CD14-positive monocyte (primary cell): ENCODE measurements at places on chromosomes 6 and 20. TPM values are rescaled to one million over a fixed set of nuclear protein-coding genes. Genes with fewer than 3 reads are reported as not detected.

Gene PDYN
- polyA plus RNA-seq, result not detected in 2 replicates

Gene PDE7B
- 0.37 TPM for polyA plus RNA-seq

Gene RAMACL
- 0.33 TPM for polyA plus RNA-seq

Gene RBBP9
- polyA plus RNA-seq, result 6.9 TPM

Gene CD2AP
- polyA plus RNA-seq, result 2.4 TPM

Gene ERVFRD-1
- polyA plus RNA-seq, result 0.05 TPM

Gene SPTLC3
- not detected for polyA plus RNA-seq

DNA sequence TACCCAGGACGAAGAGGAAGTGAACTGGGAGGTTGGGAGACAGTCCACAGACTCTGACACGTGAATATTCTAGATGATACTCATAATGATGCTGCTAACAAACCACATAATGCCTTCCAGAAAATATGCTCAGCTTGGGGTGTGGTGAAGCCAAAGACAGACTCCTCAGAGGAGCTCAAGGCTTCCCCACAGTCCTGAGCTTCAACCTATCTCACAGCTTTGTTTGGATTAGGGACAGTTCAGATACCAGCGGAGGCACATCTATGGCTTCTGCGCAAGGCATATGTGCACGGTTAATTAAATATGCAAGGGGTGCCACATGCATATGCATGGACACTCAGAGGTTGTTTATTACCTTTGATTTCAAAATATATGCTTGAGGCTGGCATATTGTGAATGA lies 30.7 kb upstream of the MYLIP start:
- no peak for DNase-seq

GRCh38 chr6:41306187-41306854 lies 19.8 kb upstream of the TREM1 start:
- peak; percentile 58 for DNase-seq

- peak; percentile 51 for DNase-seq
Measured at GRCh38 chr6:15522427-15522826, 140.4 kb downstream of the DTNBP1 start.

DNA sequence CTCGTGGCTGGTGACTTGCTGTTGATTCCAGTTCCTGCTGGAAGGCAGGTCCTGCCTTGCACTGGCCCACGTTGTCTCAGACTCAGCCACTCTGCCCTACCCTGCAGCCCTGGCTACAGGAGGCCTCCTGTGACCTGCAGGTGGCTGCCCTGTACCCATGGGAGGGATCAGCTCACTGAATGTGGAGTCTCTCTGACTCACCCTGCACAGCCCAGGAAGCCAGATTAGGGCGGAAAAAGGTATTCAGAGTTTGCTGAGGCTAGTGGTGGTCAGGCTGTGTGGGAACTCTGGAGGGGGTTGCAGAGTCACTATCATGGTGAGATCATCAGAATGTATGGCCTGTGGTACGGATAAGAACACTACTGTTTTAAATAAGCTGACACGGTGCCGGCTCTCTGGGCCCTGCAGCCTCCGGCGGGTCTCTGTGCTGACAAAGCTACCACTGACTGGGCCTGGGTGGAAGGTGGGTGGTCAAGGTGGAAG lies 24.7 kb upstream of the PYGB start:
- no peak for DNase-seq

DNA sequence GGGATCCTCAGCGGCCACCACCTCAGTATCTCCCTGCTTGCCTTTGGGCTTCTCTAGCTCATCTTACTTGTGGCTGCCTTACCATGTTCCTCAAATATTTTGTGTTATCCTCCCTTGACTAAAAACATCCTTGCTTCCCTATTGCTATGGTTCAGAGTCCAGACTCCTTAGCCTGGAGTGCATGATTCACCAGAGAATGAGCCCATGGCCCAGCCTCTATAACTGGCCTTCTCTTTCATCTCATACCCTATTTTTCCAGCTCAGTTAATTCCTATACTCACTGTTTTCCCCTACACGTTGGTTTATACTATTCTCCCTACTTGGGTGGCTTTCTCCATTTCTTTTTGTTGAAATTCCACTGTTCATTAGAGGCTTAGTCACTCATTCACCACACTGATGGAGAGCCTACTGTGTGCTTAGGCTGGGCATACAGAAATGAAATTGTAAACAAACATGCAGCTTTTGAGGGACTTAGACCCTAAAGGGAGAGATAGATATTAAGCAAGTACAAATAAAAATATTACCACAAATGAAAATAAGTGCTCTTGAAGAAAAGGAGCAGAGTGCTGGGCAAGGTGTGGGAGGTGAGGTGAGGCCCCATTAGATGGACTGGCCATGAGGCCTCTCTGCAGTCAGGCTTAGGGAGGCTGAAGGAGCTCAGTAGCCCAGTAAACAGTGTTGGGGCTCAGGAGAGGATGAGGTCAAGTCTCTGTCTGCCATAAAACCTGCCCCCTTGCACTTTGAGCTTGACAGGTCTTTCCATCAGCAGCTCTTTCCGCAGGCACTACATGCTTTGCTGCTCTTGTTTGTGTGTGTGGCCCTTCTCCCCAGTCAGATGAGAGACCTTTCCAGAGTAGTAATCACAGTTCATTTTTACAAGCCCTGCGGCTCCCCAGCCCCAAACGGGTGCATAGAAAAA lies 109.3 kb downstream of the TCP11 start:
- DNase-seq, result no peak

DNA sequence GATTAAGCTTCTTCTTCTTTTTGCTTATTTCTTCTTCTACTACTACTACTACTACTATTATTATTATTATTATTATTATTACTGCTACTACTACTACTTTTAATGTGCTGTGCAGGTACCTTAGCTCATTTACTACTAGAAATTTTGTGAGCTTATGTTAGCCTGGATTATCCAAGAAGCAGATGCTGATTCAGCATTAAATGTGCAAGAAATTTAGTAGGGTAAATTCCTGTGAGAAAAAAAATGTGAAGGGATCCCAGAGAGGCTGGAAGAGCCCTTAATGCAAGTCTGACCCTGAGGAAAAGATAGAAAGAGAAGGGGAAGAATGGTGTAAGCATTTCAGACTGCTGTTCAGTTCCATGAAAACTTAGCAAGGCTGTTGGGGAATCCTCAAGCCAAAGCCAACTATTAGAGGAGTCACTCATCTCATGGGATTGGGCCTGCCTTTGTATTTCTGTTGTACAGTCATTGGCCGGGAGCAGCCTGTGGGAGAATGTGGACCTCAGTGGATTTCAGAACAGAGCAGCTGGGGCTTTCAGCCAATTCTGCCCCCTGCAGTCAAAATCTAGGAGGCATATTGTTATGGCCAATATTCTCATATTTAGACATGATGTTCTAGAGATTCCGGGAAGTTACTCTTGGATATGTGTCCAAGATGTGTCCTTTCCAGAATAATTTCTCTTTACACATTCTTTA lies 37.2 kb upstream of the TSPYL1 start:
- no peak for DNase-seq

DNA sequence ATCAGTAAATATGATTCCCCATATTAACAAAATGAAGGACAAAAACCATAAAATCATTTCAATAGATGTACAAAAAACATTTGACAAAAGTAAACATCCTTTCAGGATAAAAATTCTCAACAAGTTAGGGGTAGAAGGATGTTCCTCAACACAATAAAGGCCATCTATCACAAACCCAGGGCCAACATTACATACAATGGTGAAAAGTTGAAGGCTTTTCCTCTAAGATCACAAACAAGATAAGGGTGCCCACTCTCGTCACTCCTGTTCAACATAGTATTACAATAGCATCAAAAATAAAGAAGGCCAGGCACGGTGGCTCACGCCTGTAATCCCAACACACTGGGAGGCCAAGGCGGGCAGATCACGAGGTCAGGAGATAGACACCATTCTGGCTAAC lies 22.6 kb upstream of the ASF1A start:
- no peak for DNase-seq

GRCh38 chr20:2872459-2873009 lies 747 bp upstream of the PTPRA start:
- peak; percentile 59 for DNase-seq
